ENCODE measurements at places on chromosomes 1 and 21. TPM values are rescaled to one million over a fixed set of nuclear protein-coding genes. Genes with fewer than 3 reads are reported as not detected.
A peak's percentile ranks its signal among the peaks of the same experiment; 100 is the strongest.

The ZNF695 gene
- total RNA-seq, result 5.9 TPM

The PRKAA2 gene
- 5.6 TPM for total RNA-seq

The TRAF3IP3 gene
- 1.1 TPM for total RNA-seq

GRCh38 chr1:17201201-17202021, 3.5 kb upstream of the PADI1 start:
- peak overlapping the region; percentile 73 for H3K27ac ChIP-seq
- no peak for DNase-seq
- H3K4me3 ChIP-seq, result no peak overlapping the region
- H3K4me1 ChIP-seq, result peaks cover 30% of the 10 kb centered on the region
- H3K36me3 ChIP-seq, result no peaks in the 10 kb centered on the region

DNA sequence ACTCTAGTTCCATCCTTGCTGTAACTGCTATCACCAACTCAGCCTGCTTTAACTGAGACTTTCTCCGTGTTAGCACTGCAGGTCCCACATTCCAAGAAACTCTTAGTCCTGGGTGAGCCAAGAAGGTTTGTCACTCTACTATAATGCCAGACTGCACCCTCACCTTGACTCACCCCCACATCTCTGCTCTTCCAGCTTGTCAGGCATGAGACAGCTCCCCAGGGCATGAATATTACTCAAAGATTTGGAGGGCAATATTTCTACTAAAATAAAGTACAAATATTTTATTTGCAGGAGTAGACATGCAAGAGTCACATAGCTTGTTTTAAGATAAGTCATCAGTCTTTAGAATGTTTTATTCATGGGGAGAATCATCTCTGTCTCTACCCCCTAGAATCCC, 110.2 kb downstream of the MATN1 start:
- DNase-seq, result no peak
- no peaks in the 10 kb centered on the region for H3K4me1 ChIP-seq
- H3K36me3 ChIP-seq, result no peaks in the 10 kb centered on the region
- no peak overlapping the region for H3K4me3 ChIP-seq
- no peak overlapping the region for H3K27ac ChIP-seq

- H3K4me3 ChIP-seq, result no peak overlapping the region
- peaks cover 9% of the 10 kb centered on the region for H3K4me1 ChIP-seq
These were observed 8.2 kb upstream of the METTL18 start for GRCh38 chr1:169802888-169803287.

DNA sequence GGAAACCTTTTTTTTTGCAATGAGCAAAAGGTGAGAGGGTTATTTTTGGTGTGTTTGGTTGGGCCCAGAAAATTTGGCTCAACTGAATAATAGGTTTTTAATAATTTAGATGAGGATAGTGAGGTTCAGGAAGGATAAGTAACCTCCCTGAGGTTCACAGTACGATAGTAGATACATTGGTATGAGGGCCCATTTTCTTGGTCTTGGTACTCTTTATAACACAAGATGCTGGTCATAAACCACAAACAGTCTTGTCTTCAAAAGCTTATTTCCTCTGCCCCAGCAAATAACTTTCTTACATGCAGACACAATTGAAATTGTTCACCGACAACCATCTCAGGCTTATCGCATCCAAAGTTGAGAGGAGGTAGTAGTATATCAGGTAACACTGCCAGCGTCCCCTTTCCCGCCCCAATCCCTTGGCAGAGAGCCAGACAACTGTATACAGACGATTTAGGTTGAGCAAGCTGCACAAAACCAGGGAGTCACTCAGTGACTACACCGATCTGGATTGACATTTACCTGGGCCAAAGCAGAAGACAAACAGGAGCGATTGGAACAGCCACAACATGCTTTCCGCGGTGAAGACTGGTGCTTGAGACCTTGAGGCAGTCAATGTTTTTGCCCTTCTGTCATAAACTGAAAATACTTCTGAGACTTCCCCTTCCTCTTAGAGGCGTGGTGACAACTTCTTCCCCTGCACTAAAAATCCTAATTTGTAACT, at the start of gene SLAMF6:
SLAMF6 (minus strand) TSS at position 634 of the 724 bp plus-strand sequence; CDS start at position 571, 63 bp downstream.
- H3K4me3 ChIP-seq, result no peak within 1 kb of the TSS
- peaks cover 11% of the 10 kb centered on the region for H3K27me3 ChIP-seq
- H3K4me1 ChIP-seq, result peaks cover 6% of the 10 kb centered on the region
- DNase-seq, result no peak
- no peaks in the 10 kb centered on the region for H3K36me3 ChIP-seq
- no peak within 1 kb of the TSS for H3K27ac ChIP-seq

- no peak overlapping the region for H3K4me3 ChIP-seq
- peak overlapping the region; percentile 96 for H3K27ac ChIP-seq
- H3K27me3 ChIP-seq, result no peaks in the 10 kb centered on the region
These were observed 21.5 kb upstream of the TMEM222 start for GRCh38 chr1:27300341-27301051.

Data from mesothelial cell of epicardium (in vitro differentiated cells).